ENCODE measurements at places on chromosomes 3 and 15. TPM values are rescaled to one million over a fixed set of nuclear protein-coding genes. Genes with fewer than 3 reads are reported as not detected.

Gene RBP2
- not detected for total RNA-seq

Gene SYNPR
- not detected for total RNA-seq

Gene CHRM5
- not detected for total RNA-seq

Gene SLC2A2
- total RNA-seq: not detected

Gene GUCA1C
- not detected for total RNA-seq

Gene GPR62
- total RNA-seq: not detected

Gene CPNE9
- total RNA-seq: 0.40 TPM

All from activated CD8-positive, alpha-beta memory T cell treated with anti-CD3 and anti-CD28 coated beads for 36 hours (primary cell).